NCI-H1048 (cell line): ENCODE measurements at places on chromosomes 2 and 18.

DNA sequence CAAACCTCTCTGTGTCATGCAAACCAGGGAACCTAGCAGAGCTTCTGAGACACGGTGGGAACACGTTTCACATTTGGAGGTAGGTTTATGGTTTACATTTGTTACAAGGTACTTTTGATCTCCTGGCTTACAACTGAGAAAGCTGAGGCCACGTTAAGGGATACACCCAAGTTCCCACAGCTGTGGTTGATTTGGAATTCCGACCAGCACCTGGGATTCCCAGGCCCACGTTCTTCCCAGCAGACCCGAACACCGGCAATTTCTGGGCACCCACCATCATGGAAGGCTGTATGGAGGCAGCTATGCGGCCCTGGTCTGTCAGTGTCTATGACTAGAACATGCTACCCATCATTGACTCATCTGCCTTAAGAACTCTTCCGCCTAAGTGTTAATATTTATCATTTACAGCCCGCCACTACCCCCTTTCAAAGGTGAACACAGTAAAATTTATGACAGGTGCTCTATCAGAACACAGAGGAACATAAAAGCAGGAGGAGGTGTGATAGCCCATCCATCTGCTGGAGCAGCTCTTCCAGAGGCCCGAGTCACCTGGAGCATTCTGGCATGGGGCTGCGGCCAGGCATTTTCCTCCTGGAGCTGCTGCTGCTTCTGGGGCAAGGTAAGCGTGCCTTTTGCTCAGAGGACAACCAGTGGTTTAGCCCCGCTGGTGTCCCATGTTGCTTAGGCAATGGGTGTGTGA, at the start of gene PLB1:
PLB1 (plus strand) TSS at position 510 of the 700 bp plus-strand sequence; CDS start at position 565, 55 bp downstream.
- DNase-seq, result no peak

DNA sequence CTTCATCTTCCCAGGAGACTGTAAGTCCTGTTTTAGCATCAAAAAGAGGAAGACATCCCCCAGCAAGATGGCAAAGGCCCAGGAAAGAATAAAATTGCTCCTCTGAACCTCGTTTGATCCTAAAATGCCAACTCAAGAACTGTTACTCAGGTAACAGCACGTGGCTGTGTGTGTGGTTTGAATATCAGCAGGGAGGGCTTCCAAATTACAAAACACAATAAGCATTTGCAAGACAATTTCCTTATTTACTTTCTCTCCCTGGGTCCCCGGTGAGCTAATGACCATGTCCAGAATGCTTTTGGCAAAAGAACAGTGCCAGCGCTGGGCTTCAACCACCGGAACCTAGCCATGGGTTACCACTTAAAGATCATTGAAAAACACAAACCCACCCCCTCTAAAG, 163.6 kb downstream of the C1D start:
- DNase-seq, result no peak

DNA sequence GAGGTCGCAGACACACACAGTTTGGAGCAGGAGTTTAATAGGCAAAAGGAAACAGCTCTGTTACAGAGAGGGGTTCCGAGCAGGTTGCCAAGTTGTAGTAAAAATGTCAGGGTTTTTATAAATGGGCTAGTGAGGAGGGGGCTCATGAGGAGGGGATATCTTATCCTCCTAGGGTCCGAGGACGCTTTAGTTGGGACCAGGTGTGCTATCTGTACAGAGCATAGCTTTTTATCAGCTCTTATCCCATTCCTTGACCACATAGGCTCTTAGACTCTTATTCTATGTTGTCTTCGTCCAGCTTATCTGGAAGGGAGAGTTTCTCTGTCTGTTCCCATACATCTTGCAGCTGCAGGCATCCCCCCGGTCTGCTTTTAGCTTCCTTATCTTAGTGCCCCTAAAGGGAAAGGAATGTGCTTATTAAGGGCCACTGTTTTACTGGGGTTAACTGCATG, 44.7 kb downstream of the PDK1 start:
- DNase-seq, result no peak

GRCh38 chr2:12302140-12302539, 414.6 kb upstream of the TRIB2 start:
- no peak for DNase-seq

- no peak for DNase-seq
These were observed 125.8 kb upstream of the TNP1 start for GRCh38 chr2:216985658-216986141.

GRCh38 chr2:110747522-110748488, 15.4 kb downstream of the ACOXL start:
- DNase-seq, result no peak

DNA sequence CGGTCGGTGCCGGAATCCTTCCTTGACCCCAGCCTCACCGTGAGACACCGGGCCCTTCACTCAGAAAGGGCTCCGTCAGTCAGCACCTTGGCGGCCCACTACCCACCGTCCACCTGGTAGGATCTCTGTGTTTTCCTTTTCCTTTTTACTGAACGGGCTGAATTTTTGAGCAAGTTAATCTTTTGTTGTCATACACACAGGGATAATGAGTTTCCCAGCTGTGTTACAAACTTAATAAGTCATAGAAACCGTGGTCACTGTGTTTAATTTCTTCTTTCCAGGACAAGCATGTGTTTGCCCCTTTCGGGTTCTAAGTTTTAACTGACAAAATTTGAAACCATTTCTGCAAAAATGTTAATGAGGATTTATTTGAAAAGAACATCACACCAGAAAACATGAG, 39.0 kb upstream of the TPO start:
- no peak for DNase-seq

DNA sequence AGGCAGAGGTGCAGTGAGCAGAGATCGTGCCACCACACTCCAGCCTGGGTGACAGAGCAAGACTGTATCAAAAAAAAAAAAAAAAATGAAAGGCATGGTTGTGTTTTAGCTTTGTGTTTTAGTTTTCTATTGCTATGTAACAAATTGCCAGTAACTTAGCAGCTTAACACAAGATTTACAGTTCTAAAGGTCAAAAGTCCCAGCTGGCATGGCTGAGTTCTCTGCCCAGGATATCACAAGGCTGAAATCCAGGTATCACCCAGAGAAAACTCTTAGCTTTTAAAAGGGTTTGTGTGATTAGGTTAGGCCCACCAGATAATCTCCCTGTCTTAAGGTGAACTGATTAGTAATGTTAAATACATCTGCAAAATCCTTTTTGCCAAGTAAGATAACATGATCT, 107.7 kb upstream of the YPEL5 start:
- DNase-seq, result no peak
